Gastrocnemius medialis (tissue), 4 donors: ENCODE measurements at places on chromosomes 12 and 14. TPM values are rescaled to one million over a fixed set of nuclear protein-coding genes. Genes with fewer than 3 reads are reported as not detected.

- no peak for DNase-seq
- no peak overlapping the region for H3K4me3 ChIP-seq
- no peaks in the 10 kb centered on the region for H3K27me3 ChIP-seq
- no peak overlapping the region for H3K27ac ChIP-seq
- no peaks in the 10 kb centered on the region for H3K36me3 ChIP-seq
Measured at GRCh38 chr12:95944108-95944704, 1.1 kb downstream of the AMDHD1 start.

DNA sequence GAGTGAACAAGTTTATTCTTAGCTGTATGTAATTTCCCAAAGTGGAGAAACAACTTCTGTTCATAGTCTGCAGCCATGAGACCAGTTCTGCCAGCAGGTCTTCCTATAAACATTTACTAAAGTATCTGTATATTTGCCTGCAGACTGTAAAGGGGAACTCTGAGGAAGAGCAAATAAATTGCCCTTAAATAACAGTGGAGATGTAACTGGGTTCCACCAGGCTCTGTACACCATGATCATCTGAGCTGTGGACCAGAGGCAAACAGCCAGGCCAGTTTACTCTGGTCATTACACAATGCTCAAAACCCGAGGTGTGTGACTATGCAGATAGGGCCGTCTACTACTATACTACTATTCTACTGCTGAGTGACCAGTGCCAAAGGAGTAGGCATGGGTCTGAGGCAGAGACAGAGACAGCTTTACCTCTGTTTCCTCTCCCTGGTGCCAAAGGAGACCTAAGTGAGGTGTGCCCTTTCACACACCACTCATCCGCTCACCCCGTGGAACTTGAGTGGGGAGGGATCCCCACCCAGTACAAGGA, 21.1 kb upstream of the CERS5 start:
- peaks cover 5% of the 10 kb centered on the region for H3K36me3 ChIP-seq
- peaks cover 5% of the 10 kb centered on the region for H3K4me1 ChIP-seq
- H3K4me3 ChIP-seq = no peak overlapping the region
- no peaks in the 10 kb centered on the region for H3K27me3 ChIP-seq

DNA sequence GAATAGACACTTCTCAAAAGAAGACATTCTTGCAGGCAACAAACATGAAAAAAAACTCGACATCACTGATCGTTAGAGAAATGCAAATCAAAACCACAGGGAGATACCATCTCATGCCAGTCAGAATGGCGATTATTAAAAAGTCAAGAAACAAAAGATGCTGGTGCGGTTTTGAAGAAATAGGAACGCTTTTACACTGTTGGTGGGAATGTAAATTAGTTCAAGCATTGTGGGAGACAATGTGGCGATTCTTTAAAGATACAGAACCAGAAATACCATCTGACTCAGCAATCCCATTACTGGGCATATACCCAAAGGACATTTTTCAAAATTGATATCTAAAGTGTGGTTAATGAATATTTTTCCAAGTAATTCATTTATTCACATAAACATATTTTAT, 39.6 kb upstream of the LIN7A start:
- H3K36me3 ChIP-seq = no peaks in the 10 kb centered on the region
- no peak for DNase-seq
- no peaks in the 10 kb centered on the region for H3K4me1 ChIP-seq
- no peaks in the 10 kb centered on the region for H3K27me3 ChIP-seq

DNA sequence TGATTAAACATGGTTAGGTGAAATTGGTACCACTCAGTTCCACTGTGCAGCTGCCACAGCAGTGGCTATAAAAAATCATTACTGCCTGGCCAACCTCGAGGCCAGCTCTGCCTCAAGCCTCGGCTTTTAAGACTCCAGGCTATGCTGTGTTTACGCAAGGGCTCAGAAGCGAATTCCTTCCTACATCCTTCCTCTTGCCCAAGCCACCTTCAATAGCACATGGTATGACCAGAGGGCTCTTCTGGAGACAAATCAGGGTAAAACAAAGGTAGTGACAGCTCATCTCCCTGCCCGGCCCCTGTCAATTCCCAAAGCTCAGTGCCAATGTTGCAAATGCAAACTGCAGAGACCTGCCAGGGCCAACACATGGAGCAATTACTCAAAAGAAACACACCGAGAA, 31.9 kb downstream of the NUAK1 start:
- peak overlapping the region; percentile 65 for H3K27ac ChIP-seq
- peaks cover 68% of the 10 kb centered on the region for H3K4me1 ChIP-seq
- no peak overlapping the region for H3K4me3 ChIP-seq
- no peaks in the 10 kb centered on the region for H3K27me3 ChIP-seq

DNA sequence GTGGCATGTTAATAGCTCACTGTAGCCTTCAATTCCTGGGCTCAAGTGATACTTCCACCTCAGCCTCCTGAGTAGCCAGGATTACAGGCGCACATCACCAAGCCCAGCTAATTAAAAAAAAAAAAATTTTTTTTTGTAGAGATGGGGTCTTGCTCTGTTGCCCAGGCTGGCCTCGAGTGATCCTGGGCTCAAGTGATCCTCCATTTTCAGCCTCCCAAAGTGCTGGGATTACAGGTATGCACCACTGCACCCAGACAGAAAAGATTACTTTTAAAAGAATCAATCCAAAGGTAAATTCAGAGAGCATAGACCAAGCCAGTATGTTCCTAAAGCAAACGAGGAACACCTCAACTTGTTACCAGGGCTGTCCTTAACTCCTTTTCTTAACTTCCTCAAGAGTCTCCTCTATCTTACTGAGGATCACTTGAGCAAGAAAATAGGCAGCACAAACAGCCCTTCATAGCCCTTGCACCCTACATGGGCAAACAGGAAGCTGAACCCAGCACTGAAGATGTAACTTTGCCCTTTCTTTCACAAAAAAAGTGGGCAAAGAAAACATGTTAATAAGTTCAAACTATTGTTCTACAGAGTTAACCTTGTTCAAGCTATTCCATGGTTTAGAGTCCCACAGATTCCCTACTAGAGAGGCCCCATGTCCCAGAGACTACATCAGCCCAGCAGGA, 11.3 kb downstream of the CS start:
- no peak for DNase-seq
- peaks cover 56% of the 10 kb centered on the region for H3K4me1 ChIP-seq
- H3K4me3 ChIP-seq = no peak overlapping the region
- H3K27ac ChIP-seq = peak overlapping the region; percentile 97
- H3K27me3 ChIP-seq = no peaks in the 10 kb centered on the region

DNA sequence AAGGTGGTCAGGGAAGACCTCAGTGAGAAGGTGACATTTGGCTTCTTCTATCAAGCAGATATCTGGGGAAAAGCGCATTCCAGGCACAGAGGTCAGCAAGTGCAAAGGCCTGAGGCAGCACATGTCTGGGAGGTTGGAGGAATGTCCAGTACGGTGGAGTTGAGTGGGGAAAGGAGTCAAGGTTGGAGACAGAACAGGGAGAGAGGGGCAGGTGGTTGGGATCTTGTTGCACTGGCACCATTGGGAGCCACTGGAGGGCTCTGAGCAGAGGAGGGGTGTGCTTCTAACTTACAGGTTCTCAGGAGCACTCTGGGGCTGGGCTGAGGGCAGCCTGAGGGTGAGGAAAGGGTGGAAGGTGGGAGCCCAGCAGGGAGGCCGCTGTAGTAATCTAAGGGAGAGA, 52.1 kb downstream of the EID3 start:
- no peaks in the 10 kb centered on the region for H3K27me3 ChIP-seq
- H3K36me3 ChIP-seq = peaks cover 43% of the 10 kb centered on the region
- H3K4me3 ChIP-seq = no peak overlapping the region
- H3K4me1 ChIP-seq = no peaks in the 10 kb centered on the region
- DNase-seq = no peak
- no peak overlapping the region for H3K27ac ChIP-seq

DNA sequence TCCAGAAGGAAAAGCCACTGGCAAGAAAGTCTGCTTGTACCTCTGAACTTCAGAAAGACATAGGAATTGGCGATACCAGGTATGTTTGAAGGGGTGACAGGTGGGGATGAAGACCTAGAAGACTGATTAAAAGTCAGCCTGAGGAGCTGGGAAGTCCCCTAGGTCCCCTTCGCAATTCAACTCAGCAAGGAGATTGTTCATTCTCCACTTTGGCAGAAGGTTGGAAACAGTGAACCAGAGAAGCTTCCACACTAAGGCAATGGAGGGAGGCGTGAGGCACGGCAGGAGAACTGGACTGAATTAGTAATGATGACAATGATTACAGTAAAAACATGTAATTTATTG, 240.3 kb upstream of the TMPO start:
- no peaks in the 10 kb centered on the region for H3K36me3 ChIP-seq
- no peak overlapping the region for H3K27ac ChIP-seq
- no peaks in the 10 kb centered on the region for H3K27me3 ChIP-seq

- H3K4me1 ChIP-seq = peaks cover 23% of the 10 kb centered on the region
- H3K27ac ChIP-seq = no peak overlapping the region
- H3K36me3 ChIP-seq = peaks cover 28% of the 10 kb centered on the region
- no peak for DNase-seq
Measured at GRCh38 chr14:64193821-64194220, 100.3 kb downstream of the ESR2 start.

GRCh38 chr14:67168110-67168441, 21.2 kb upstream of the GARIN2 start:
- H3K36me3 ChIP-seq = no peaks in the 10 kb centered on the region
- H3K4me1 ChIP-seq = no peaks in the 10 kb centered on the region
- no peaks in the 10 kb centered on the region for H3K27me3 ChIP-seq
- DNase-seq = no peak
- no peak overlapping the region for H3K4me3 ChIP-seq
- H3K27ac ChIP-seq = no peak overlapping the region

DNA sequence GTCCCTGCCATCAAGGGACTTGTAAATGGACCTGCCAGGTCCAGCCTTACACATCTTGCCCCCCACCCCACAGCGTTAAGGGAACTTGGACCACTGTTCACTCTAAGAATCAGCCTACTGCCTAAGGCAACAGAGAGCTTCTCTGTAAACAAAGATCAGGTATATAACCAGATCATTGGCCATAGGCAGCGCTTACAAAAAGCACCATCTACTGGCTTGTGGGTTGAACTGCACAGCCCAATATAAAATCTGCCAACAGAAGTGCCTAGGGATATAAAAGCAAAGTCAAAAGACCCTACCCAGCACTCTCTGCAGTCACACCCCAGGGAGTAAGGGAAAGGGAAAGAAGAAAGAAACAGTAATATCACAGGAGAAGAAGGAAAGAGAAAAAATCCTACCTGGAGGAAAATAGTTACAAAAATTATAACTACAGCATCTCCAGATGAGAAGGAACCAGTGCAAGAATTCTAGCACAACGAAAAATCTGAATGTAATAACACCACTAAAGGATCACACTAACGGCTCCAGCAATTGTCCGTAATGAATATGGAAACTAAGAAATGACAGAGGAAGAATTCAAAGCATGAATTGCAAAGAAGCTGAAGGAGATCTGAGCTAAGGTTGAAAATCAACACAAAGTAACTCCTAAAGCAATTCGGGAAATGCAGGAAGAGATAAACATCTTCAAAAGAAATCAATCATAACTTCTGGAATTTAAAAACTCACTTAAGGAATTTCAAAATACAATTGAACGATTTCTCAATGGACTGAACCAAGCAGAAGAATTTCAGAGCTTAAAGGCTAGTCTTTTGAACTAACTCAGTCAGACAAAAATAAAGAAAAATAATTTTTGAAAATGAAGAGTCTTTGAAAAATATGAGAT, 95.2 kb upstream of the PCED1B start:
- H3K36me3 ChIP-seq = no peaks in the 10 kb centered on the region
- peak; percentile 36 for DNase-seq
- H3K4me3 ChIP-seq = no peak overlapping the region
- H3K4me1 ChIP-seq = peaks cover 10% of the 10 kb centered on the region

The LRRC43 gene
- total RNA-seq = not detected

The PYGL gene
- 4.8 TPM for total RNA-seq

The RAD9B gene
- 0.33 TPM for total RNA-seq
